ENCODE measurements at places on chromosomes 7 and 10. TPM values are rescaled to one million over a fixed set of nuclear protein-coding genes. Genes with fewer than 3 reads are reported as not detected.

SRGN gene
- 55.7 TPM for total RNA-seq

STEAP1 gene
- total RNA-seq: 3.0 TPM

ACADSB gene
- 21.8 TPM for total RNA-seq

COL17A1 gene
- not detected for total RNA-seq

SYT15 gene
- 6.3 TPM for total RNA-seq

RPEL1 gene
- total RNA-seq: not detected

KIN gene
- total RNA-seq: 4.9 TPM

KLHL7 gene
- total RNA-seq: 65.3 TPM

OR2A14 gene
- not detected for total RNA-seq

ZNF438 gene
- 2.9 TPM for total RNA-seq

SPDYE8 gene
- not detected for total RNA-seq

C10orf105 gene
- total RNA-seq: not detected

EN2 gene
- total RNA-seq: not detected

GPR146 gene
- 11.2 TPM for total RNA-seq

ZNF488 gene
- total RNA-seq: not detected

CHAT gene
- 0.26 TPM for total RNA-seq

MYL10 gene
- not detected for total RNA-seq

CAV2 gene
- 51.1 TPM for total RNA-seq

PDE6C gene
- total RNA-seq: not detected

SLC26A3 gene
- not detected for total RNA-seq

TBX20 gene
- total RNA-seq: not detected

SLC16A9 gene
- total RNA-seq: 0.78 TPM

HDAC9 gene
- total RNA-seq: 12.9 TPM

ANKMY2 gene
- 8.6 TPM for total RNA-seq

SCIN gene
- not detected for total RNA-seq

SPDYE2B gene
- not detected for total RNA-seq

Measured in body of pancreas (tissue), 4 donors.